ENCODE measurements at places on chromosomes 5 and 9.

- no peak for DNase-seq
These were observed 330.3 kb upstream of the IRX1 start for GRCh38 chr5:3265131-3265885.

DNA sequence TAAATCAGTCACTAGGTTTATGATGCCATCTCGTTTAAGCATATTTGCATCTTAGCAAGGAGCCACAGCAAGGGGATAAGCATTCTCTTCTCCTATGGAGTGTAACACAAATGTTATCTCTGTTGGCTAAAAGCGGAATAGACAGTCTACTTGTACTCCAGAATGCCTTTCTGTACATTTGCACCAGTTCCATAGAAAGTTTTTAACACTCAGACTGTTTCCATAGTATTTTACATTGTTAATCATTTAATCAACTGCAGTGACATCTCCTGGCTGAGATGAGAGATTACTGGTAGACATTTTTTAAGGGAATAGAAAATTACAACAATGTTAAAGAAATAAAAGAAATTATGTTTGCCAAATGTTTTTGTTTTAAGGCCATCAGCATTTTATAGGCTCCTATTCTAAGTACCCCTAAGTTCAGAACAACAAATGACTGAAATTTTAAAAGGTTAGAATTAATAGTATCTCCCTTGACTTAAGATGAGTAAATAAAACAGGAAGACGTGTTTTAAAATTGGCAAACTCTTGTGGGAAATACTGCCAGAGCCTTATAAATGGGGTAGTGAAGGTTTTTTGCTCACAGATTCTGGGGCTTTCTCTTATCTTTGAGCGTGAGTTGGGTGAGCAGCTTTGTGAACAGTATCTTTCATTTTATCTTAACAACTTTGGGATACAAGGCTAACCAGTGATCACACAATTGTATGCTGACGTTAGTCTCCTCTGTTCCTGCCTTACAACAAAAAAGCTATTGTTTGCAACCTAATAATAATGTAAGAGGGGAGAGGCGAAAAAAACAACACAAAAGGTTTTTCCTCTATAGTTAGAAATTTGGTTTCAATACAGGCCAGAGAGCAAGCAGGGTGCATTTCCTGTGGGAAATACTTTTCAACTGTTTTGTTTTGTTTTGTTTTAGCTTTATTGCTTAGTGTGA, 294.3 kb downstream of the FBXL7 start:
- no peak for DNase-seq

DNA sequence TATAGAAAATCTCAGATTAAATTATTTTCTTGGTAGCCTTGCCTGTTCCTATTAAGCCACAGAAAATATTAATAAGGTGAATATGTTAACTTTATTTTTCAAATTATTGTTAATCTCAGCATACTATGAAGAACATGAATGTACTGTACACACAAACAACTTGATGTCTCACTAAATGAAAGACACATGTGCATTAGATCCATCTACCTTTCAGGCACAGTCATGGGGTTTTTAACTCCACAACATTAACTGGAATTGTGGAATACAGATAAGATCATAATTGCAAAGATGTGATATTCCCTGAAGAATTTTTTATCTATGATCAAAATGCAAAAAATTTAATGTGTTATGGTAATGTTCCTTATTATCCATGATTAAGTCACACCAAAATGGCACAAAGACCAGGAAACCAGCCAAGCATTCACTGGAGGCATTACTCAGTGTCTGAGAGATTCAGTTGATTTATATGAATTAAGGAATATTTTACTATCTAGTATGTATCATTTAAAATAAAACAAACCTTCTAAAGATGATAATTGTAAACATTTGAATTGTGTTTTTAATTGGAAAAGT, 150.0 kb upstream of the VCAN start:
- DNase-seq = no peak

GRCh38 chr9:108272349-108272899, 583.4 kb downstream of the ACTL7B start:
- DNase-seq = no peak

GRCh38 chr9:114343471-114344187, 14.0 kb downstream of the ORM2 start:
- DNase-seq = no peak

Data from stimulated activated CD4-positive, alpha-beta T cell treated with anti-CD3 and anti-CD28 coated beads, Interleukin-15, amount 100 ng/mL, for 48 hours (primary cell).